ENCODE measurements at places on chromosomes 2 and 18.

GRCh38 chr2:126891681-126892500 lies 6.8 kb upstream of the TEX51 start:
- DNase-seq, result no peak

DNA sequence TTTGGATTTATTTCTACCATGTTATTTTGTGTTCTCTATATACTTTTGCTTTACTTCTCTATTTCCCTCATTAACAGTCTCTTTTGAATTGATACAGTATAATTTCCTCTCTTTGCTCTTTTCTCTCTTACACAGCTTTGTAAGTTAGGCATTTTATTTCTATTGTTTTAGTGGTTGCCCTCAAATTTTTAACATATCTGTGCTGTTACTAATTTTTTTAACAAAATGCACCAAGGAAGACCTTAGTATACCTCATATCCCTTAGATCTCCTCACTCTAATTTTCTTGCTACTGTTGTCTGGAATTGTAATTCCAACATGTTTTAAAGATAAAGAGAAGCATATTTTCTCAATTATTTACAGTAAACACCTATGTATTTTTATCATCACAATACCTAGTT lies 416.8 kb upstream of the SLC14A2 start:
- no peak for DNase-seq

GRCh38 chr2:222859786-222860612 lies 837 bp upstream of the ACSL3 start:
- DNase-seq, result peak; percentile 78

DNA sequence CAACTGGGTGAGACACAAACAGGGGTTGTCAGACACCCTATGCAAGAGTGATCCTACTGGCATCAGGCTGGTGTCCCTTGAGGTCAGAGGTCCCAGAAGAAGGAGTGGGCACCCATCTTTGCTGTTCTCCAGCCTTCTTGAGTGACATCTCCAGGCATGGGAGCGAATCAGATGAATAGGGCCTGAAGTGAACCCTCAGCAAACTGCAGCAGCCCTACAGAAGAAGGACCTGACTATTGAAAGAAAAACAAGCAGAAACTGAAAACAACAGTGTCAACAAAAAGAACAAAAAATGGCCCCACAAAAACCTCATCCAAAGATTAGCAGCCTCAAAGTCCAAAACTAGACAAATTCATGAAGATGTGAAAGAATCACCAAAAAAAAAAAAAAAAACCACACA lies 1229.7 kb upstream of the CRIM1 start:
- DNase-seq, result no peak

GRCh38 chr2:240143801-240144648 lies 3.6 kb upstream of the OTOS start:
- DNase-seq, result peak; percentile 55

DNA sequence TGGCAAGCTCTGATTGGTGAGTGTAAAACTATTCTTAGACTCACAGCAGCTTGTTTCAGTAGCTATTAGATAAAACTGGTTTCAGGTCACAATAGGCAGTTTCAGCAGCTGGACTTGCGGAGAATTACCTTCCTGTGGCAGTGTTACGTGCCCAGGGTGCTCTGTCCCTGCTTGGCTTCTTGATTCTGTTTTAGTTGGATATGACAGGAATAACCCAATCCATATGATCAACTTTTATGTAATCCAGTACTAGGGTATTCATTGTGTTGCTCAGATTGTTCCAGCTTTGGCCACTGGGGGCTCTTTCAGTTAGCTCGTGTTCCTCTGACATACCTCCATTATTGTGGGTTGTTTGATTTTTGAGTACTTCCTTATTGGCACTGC lies 43.1 kb downstream of the INPP4A start:
- DNase-seq, result peak; percentile 15

GRCh38 chr2:112787729-112788393 lies 3.6 kb upstream of the IL1A start:
- no peak for DNase-seq

GRCh38 chr2:158034198-158034866 lies 67.3 kb upstream of the UPP2 start:
- peak; percentile 65 for DNase-seq

GRCh38 chr2:222451224-222451674 lies 26.9 kb downstream of the SGPP2 start:
- peak; percentile 17 for DNase-seq

- DNase-seq, result no peak
Observed at GRCh38 chr18:7787339-7787738, 220.2 kb downstream of the PTPRM start.

DNA sequence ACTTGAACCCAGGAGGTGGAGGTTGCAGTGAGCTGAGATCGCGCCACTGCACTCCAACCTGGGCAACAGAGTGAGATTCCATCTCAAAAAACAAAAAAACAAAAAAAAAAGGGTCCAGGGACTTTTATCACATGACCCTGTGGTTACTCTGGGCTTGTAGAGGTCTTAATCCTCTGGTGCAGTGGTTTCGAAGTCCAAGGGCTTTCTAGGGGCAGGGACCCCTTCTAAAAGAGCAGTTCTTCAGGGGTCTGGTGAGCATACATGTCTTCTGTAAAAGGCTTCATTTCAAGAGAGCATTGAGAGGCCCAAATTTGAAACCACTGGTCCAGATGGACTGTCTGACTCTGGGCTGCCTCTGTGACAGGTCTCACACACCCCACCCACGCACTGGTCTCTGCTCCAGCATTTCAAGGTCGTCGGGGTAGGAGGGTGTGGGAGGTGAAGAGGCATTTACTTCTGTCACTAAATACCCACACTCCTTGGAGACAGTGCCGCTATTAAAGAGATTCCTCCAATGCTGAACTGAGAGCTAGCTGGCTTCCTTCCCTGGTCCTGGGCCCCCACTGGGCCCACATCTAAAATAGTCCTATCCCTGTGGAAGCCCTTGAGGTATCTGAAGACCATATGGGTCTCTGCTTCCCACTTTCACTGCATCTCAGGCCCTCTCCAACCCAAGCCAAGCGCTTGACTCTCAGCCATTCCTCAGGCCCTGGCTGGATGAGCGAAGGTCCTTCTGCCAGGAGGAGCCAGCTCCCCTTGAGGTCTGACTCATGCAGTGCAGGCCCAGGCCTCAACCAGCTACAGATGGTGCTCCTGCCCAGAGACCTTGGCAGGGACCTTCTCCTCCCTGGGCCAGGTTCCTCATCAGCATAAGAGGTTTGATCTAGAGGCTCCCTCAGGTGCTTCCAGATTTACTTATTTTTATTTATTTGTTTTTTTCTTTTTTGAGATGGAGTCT lies 44.8 kb downstream of the PAX8 start:
- peak; percentile 34 for DNase-seq

- no peak for DNase-seq
Observed at GRCh38 chr18:76058146-76058545, 436.9 kb downstream of the ZNF516 start.

GRCh38 chr2:28000287-28000686 lies 109.8 kb downstream of the BABAM2 start:
- no peak for DNase-seq

DNA sequence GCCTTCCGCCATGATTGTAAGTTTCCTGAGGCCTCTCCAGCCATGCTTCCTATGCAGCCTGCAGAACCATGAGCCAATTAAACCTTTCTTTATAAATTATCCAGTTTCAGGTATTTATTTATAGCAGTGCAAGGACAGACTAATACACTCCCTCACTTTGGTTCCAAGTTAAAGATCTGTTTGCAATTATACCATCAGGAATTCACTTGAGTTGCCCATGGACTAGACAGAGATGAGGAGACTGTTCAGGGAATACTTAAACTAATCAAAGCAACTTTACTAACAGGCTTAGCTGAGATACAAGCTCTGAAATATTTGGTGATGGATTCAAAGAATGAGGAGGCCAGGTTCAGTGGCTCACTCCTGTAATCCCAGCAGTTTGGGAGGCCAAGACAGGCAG lies 190.0 kb downstream of the MTCL1 start:
- no peak for DNase-seq
